Midbrain (tissue), 1 donor: ENCODE measurements at places on chromosomes 4 and X.

DNA sequence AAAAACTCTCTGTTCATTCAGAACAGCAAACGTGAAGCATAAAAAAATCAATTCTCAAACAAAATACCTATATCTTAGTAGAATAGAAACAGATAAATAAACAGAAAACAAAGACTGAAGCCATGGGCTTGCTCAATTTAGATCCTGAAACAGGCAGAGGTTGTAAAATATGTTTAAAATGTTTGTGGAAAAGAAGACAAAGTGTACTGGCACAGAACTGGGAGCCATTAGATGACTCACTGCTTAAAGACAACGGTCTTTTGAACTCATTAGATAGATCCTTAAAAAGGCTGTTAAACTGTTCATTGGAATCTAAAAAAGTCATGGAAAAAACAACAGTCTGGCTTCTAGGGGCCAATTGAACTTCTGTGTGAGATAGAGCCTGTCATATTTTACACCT, 247.0 kb upstream of the NDST4 start:
- no peak for DNase-seq

- DNase-seq = no peak
Measured at GRCh38 chr4:144356941-144357381, 216.4 kb upstream of the GYPA start.

GRCh38 chr4:86220121-86220520, 139.7 kb downstream of the MAPK10 start:
- no peak for DNase-seq

- DNase-seq = peak; percentile 86
Measured at GRCh38 chr4:88211473-88212252, 53.2 kb upstream of the ABCG2 start.

- DNase-seq = no peak
Measured at GRCh38 chrX:96791559-96791958, 92.1 kb upstream of the RPA4 start.
